Cerebellum (tissue), 4 donors: ENCODE measurements at places on chromosomes 7 and 10. TPM values are rescaled to one million over a fixed set of nuclear protein-coding genes. Genes with fewer than 3 reads are reported as not detected.

- no peak for DNase-seq
Observed at GRCh38 chr10:11813855-11814567, 9.1 kb upstream of the PROSER2 start.

DNA sequence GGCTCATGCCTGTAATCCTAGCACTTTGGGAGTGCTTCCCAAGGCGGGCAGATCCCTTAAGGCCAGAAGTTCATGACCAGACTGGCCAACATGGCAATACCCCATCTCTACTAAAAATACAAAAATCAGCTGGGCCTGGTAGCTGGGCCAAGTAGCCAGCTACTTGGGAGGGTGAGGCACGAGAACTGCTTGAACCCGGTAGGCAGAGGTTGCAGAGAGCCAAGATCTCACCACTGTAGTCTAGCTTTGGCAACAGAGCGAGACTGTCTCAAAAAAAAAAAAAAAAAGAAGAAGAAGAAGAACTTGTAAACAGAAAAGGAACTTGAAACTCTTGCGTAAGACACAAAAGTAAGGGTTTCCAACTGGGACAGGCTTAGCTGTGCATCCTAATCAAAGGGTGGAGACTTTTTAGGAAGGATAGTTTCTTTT, 5.6 kb upstream of the IFIT2 start:
- DNase-seq: no peak

GRCh38 chr10:52297747-52298146, 16.3 kb upstream of the DKK1 start:
- DNase-seq: no peak

DNA sequence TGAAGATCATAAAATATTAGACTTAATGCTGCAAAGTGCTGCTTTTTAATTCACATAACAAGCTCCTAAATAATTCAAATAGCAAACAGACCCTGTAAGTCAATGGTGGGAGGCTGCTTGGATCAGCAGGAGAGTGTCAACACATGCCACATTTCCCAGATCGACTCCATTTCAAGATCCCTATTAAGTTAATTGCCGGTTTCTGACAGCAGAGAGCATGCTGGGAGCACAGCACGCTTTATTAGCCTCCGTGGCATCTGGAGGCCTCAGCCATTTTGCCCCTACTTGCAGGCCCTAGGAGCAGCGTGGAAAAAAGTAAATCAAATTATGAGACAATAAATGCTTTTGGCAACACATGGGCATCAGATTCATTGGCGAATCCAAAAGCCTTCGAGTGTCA, 201.0 kb downstream of the EMX2 start:
- DNase-seq: no peak

- no peak for DNase-seq
Observed at GRCh38 chr7:111734954-111735660, 172.8 kb upstream of the IMMP2L start.

- DNase-seq: no peak
Observed at GRCh38 chr7:150756858-150757257, 19.6 kb downstream of the GIMAP5 start.

The COL13A1 gene
- total RNA-seq: 8.3 TPM

The ITGB8 gene
- 82.5 TPM for total RNA-seq
